ENCODE measurements at places on chromosomes 16 and 17.

GRCh38 chr16:46577988-46578579, 43.1 kb downstream of the SHCBP1 start:
- H3K4me1 ChIP-seq, result no peaks in the 10 kb centered on the region
- no peak for DNase-seq
- H3K27ac ChIP-seq, result peak overlapping the region; percentile 69
- peaks cover 19% of the 10 kb centered on the region for H3K36me3 ChIP-seq
- no peaks in the 10 kb centered on the region for H3K27me3 ChIP-seq

DNA sequence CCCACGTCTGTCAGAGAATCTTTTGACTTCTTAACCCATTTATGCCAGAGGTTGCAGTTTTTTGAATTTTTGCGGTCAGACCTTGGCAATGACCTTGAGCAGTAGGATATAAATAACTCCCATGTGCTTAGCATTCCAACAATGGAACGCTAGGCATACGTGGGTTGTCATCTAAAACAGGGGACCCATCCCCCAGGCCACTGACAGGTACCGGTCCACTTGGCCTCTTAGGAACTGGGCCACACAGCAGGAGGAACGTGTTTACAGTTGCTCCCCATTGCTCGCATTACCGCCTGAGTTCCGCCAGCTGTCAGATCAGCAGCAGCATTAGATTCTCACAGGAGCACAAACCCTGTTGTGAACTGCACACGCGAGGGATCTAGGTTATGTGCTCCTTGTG, 76.8 kb upstream of the LGALS9 start:
- H3K4me3 ChIP-seq, result no peak overlapping the region
- H3K36me3 ChIP-seq, result peaks cover 46% of the 10 kb centered on the region
- no peak overlapping the region for H3K27ac ChIP-seq
- H3K27me3 ChIP-seq, result no peaks in the 10 kb centered on the region
- DNase-seq, result no peak

DNA sequence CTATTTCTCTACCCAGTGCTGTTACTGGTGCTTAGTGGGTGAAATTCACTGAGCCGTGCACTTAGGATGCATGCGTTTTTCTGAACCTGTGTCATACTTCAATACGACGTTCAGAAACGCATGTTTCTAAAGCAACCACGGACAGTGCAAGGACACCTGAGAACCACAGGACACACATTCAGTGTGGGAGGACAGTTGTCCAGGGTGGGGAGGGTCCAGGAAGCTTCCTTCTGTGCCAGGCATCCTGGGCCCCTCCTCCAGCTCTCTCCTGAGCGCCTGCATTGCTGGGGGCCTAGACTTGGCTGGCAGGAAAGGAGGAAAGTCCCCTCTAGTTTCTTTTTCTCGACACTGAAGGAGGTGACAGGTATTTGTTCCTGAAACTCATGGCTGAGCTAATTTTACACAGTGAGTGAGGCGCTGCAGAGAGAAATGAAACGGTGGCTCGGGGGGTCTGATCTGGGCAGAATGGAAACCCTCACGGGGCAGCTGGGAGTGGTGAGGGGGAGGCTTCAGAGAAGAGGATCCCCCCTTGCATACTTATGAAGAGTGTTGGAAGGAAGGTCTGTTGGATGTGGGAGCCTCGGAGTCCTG, 89.9 kb downstream of the IRF8 start:
- H3K4me3 ChIP-seq, result peak overlapping the region; percentile 71
- DNase-seq, result peak; percentile 53
- peak overlapping the region; percentile 91 for H3K27ac ChIP-seq
- H3K36me3 ChIP-seq, result no peaks in the 10 kb centered on the region
- H3K27me3 ChIP-seq, result no peaks in the 10 kb centered on the region
- peaks cover 94% of the 10 kb centered on the region for H3K4me1 ChIP-seq

- DNase-seq, result no peak
- H3K27me3 ChIP-seq, result no peaks in the 10 kb centered on the region
- no peak overlapping the region for H3K4me3 ChIP-seq
Measured at GRCh38 chr17:76048711-76049110, 21.6 kb upstream of the EVPL start.

GRCh38 chr17:58364270-58364942, 12.4 kb upstream of the SUPT4H1 start:
- no peak overlapping the region for H3K27ac ChIP-seq
- peaks cover 10% of the 10 kb centered on the region for H3K4me1 ChIP-seq
- no peak for DNase-seq
- peaks cover 27% of the 10 kb centered on the region for H3K36me3 ChIP-seq
- no peak overlapping the region for H3K4me3 ChIP-seq
- no peaks in the 10 kb centered on the region for H3K27me3 ChIP-seq

GRCh38 chr17:71824671-71825070, 296.1 kb upstream of the SOX9 start:
- H3K27me3 ChIP-seq, result no peaks in the 10 kb centered on the region
- no peaks in the 10 kb centered on the region for H3K36me3 ChIP-seq
- H3K4me1 ChIP-seq, result no peaks in the 10 kb centered on the region
- H3K4me3 ChIP-seq, result no peak overlapping the region

GRCh38 chr17:57923182-57923872, 31.9 kb downstream of the CUEDC1 start:
- peaks cover 11% of the 10 kb centered on the region for H3K4me1 ChIP-seq
- H3K4me3 ChIP-seq, result no peak overlapping the region
- H3K27me3 ChIP-seq, result peaks cover 62% of the 10 kb centered on the region
- no peaks in the 10 kb centered on the region for H3K36me3 ChIP-seq
- H3K27ac ChIP-seq, result no peak overlapping the region

DNA sequence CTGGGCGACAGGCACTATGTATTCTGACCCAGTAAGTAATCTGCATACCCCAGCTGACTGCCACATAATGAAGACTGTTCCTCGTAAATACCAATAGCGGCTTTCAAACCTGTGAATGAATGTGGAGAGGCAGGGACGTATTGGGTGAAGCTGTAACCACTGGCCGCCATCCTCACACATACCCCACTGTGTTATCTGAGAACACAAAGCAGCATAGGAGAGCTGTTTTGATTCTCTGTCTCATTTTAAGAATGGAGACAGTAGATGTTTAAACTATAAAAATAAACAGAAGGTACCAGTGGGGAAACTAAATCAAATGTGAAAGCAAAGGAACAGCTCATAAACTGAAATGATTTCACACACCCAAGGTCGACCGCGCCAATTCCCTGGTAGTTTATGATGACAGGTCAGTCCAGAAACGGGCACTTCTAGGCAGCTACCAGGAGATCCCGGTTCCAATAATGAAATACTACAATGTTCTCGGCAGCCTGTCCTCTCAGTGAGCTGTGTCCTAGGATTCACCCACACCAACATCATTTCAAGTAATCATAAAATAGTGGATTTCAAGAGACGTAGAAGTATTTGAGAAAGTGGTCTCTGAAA, 109.7 kb downstream of the ADCY9 start:
- no peak for DNase-seq
- H3K4me3 ChIP-seq, result no peak overlapping the region
- no peak overlapping the region for H3K27ac ChIP-seq
- no peaks in the 10 kb centered on the region for H3K4me1 ChIP-seq

- no peak overlapping the region for H3K27ac ChIP-seq
- no peaks in the 10 kb centered on the region for H3K27me3 ChIP-seq
- H3K36me3 ChIP-seq, result peaks cover 5% of the 10 kb centered on the region
- no peak for DNase-seq
Measured at GRCh38 chr17:9202532-9202931, 181.2 kb downstream of the NTN1 start.

GRCh38 chr17:58513965-58514769, at the start of gene MTMR4:
Gene MTMR4 (minus strand): TSS chr17:58514638. CDS start chr17:58514407, 231 bp downstream.
- no peaks in the 10 kb centered on the region for H3K27me3 ChIP-seq
- H3K4me3 ChIP-seq, result peak within 1 kb of the TSS; percentile 93
- H3K4me1 ChIP-seq, result peaks cover 70% of the 10 kb centered on the region

- H3K4me1 ChIP-seq, result peaks cover 50% of the 10 kb centered on the region
- peak; percentile 78 for DNase-seq
- H3K27me3 ChIP-seq, result no peaks in the 10 kb centered on the region
- H3K4me3 ChIP-seq, result peak within 1 kb of the TSS; percentile 91
- peaks cover 39% of the 10 kb centered on the region for H3K36me3 ChIP-seq
Measured at GRCh38 chr16:2520097-2520783, at the start of gene AMDHD2. Gene AMDHD2 (plus strand): TSS chr16:2520371. CDS start chr16:2520459, 88 bp downstream.

DNA sequence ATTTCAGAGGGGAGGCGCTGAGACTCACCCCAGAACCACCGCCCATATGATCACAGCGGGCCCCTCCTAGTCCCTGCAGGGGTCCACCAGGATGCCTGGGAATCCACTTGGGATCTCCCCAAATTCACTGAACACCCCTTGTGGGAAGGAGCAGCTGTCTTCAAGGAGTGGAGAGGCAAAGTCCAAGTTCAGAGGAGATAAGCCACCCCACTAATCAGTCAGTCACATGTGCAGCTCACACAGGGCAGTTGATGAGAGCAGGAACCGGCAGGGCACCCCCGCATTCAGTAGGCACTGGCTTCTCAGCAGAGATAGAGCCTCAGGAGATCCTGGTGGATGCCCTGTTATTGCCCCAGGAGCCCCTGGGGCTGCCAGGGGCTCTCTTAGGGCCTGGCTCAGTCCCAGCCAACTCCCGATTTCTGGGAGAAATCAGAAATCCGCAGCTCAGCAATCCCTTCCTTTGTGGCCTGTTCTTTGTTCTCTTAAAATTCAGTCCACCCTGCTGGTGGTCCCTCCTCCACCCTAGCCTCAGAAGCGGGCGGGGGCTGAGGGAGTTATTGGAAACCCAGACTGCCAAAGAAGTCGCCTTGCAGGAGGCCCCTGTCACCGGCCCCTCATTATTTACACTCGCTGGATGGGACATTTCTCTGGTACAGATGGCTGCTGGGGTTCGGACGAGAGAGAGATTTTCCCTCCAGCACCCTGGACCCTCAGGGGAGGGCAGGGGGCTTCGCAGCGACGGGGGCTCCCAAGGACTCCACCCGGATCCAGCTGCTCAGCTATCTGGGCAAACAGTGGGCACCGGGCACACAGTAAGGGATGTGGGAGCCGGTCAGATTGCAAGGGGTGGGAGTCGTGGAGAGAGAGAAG, 1.8 kb downstream of the CDC42EP4 start:
- no peaks in the 10 kb centered on the region for H3K36me3 ChIP-seq
- H3K4me3 ChIP-seq, result peak overlapping the region; percentile 86
- DNase-seq, result no peak
- H3K4me1 ChIP-seq, result peaks cover 14% of the 10 kb centered on the region
- peak overlapping the region; percentile 65 for H3K27ac ChIP-seq

GRCh38 chr17:62591333-62591732, 36.1 kb upstream of the MRC2 start:
- no peak for DNase-seq
- H3K4me3 ChIP-seq, result no peak overlapping the region
- H3K36me3 ChIP-seq, result peaks cover 28% of the 10 kb centered on the region
- no peaks in the 10 kb centered on the region for H3K27me3 ChIP-seq
- no peak overlapping the region for H3K27ac ChIP-seq
